ENCODE measurements at places on chromosomes 7 and 10.

DNA sequence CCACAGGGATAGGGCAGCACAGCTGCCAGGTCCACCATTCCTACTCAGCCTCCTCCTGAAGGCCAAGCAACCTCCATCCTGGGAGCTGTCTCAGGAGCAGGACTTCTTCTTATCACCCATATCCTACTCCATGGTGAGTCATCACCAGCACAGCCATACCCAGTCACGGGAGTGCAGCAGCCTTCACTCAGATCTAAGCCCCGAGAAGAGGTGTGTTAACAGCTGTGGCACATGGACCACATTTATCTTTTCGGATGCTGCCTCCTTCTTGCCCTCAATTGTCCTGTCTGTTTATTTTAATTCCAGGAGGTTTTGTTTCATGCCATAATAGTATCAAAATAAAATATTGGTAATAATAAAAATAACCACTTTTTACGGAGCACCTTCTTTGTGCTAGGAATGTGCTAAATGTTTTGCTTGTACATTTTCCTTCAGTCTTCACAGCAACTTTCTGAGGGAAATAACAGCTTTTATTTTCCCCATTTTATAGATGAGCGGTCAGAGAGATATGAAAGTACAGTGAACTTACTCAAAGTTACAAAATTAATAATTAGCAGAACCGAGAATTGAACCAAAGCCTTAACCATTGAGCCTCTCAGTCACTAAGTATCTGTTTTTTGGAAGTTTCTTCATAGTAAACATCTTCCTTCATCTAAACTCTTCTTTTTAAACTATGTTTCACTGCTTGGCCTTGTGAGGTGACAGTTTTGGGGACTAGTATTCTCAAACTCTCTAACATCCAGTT, 2.5 kb upstream of the KEL start:
- H3K27ac ChIP-seq: no peak overlapping the region
- peaks cover 19% of the 10 kb centered on the region for H3K27me3 ChIP-seq
- no peak overlapping the region for H3K4me3 ChIP-seq

GRCh38 chr7:115297656-115298055, 375.8 kb downstream of the MDFIC start:
- H3K27ac ChIP-seq: no peak overlapping the region
- H3K4me1 ChIP-seq: no peaks in the 10 kb centered on the region
- H3K27me3 ChIP-seq: peaks cover 2% of the 10 kb centered on the region
- H3K4me3 ChIP-seq: no peak overlapping the region

DNA sequence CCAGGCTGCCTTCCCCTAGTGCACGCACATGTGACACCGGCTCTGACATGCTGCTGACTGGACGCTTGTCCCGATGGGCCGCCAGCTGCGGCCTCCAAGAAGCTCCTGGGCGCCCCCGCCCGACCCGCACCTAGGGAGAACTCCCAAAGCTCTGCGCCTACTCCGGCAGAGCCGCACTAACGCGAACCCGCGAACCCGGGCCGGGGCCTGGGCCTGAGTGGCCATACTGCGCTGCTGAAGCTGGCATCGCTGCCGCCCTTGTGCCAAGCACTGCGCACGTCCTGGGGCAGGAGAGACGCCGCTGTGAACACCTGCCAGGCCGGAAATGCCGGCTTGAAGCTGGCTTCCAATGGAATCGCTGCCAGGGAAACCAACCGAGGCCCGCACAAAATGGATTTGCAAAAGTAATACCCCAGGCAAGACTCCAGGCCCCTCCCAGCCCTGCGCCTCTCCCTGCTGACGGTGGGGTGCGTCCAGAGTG, 85.1 kb downstream of the WASHC2A start:
- no peak for DNase-seq
- H3K36me3 ChIP-seq: no peaks in the 10 kb centered on the region
- peaks cover 20% of the 10 kb centered on the region for H3K27me3 ChIP-seq
- no peak overlapping the region for H3K4me3 ChIP-seq

- DNase-seq: no peak
- H3K27me3 ChIP-seq: no peaks in the 10 kb centered on the region
- H3K36me3 ChIP-seq: no peaks in the 10 kb centered on the region
- H3K4me1 ChIP-seq: no peaks in the 10 kb centered on the region
These were observed 57.7 kb downstream of the PKD1L1 start for GRCh38 chr7:47890606-47891005.

DNA sequence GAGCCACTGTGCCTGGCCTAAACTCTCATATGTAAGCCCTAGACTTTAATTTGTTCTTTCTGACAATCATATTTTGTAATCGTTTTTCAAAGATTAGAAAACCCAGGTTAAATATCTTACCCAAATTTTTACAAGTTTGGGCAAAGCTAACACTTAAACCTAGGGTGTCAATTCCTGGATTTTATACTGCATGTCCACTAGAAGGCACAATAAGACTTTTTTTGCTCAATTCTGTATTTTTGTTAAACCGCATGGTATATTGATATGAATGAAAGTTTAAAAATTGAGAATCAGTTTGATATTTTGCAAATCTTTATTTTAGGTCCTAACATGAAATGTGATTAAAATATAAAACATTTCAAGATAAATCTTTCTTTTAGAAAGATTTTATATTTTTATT, 29.3 kb downstream of the DYNC2I1 start:
- no peak for DNase-seq
- H3K4me1 ChIP-seq: no peaks in the 10 kb centered on the region
- no peak overlapping the region for H3K27ac ChIP-seq
- no peaks in the 10 kb centered on the region for H3K27me3 ChIP-seq

DNA sequence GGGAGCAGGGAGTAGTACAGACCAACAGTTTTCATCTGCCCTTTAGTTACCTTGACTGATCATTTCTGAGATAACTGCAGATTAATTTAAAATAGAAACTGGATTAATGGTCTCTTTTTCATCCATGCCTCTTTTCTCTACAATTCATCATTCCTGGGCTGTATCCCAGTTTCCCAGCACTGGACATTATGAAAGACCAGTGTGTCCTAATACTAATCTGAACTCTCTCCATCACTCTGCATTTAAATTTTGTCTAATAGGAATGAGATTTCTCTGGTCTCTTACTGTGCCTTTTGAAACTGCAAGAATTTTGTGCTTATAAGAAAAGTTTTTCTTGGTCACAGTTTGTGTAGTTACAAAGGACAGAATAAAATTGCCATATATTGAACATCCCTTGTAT, 12.7 kb downstream of the PLEKHA8 start:
- H3K27ac ChIP-seq: no peak overlapping the region
- peaks cover 7% of the 10 kb centered on the region for H3K4me1 ChIP-seq
- peaks cover 6% of the 10 kb centered on the region for H3K36me3 ChIP-seq
- DNase-seq: no peak
